ENCODE measurements at places on chromosomes 7 and 10.

DNA sequence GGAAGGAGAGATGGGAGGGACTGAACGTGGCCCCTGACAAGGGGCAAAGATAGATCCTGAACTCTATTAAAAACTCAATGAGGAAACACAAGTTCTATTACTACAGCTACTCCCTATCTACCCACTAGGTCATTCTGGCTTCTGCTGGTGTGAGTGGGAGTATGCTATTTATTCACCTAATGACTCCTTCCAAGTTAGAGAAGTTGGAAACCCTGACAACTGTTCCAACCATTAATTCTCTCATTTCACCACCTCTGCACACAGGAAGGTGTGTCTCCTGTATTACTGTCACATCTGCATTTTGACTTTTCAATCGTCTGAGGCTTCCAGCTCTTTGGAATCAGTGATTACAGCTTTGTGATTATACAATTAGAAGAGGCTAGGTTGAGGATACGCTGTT lies 169.4 kb upstream of the ADO start:
- no peak for DNase-seq

- no peak for DNase-seq
Observed at GRCh38 chr10:3955493-3955892, 170.5 kb upstream of the KLF6 start.

- DNase-seq, result no peak
Observed at GRCh38 chr10:54094321-54094720, 706.7 kb downstream of the PCDH15 start.

DNA sequence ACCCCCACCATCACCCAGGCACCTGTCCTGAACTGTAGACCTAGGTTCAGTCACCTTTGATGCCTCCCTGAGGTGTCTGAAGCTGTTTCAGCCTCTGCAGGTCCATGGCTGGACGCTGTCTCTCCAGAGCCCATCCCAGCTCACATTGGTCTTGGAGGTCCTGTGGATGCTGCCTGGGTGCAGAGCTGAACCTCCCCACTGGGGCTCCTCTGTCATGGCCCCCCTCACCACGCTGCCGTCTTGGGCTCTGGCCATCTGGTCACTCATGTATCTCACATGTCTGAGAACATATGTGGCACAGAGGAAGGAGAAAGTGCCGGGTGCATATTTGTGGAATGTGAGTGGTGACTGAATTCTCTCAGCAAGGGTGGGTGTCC lies 108.9 kb downstream of the NKX6-2 start:
- DNase-seq, result no peak

- DNase-seq, result no peak
Observed at GRCh38 chr7:13894377-13894776, 95.1 kb downstream of the ETV1 start.

GRCh38 chr10:12766223-12766622 lies 235.3 kb downstream of the CCDC3 start:
- DNase-seq, result peak; percentile 48

DNA sequence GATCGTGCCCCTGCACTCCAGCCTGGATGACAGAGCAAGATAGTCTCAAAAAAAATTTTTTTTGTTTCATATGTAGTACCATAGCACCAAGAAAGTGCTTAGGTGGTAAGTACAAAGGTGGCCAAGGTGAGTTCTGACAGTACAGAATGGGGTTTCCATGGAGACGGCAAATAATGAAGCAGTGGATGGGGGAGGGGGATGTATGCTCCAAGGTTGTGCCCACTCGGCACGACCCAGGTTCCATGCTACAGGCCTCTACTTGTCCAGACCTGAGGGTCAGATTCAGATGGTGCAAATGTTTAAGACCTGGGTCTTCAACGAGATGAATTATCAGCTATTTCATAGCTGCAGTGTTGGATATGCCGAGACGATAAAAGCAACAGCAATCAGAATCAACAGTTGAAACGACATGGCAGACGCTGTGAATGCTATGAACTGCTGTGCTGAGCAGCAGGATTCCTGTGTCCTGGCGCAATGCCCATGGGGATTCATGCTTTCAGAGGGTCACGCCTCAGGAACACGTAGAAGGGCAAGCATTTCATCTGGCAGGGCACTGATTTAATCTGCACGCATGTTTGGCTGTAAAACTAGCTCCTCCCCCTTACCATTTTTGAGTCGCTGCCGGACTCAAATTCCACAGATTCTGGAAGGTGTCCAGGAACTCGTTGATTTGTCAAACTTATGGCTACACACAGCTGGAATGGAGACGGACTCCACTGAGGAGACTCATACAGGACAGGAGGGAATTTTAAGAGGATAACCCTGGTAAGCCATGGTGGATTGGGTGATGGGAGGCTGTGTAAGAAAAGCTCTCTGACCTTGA lies 256.5 kb downstream of the FRMD4A start:
- DNase-seq, result peak; percentile 68

DNA sequence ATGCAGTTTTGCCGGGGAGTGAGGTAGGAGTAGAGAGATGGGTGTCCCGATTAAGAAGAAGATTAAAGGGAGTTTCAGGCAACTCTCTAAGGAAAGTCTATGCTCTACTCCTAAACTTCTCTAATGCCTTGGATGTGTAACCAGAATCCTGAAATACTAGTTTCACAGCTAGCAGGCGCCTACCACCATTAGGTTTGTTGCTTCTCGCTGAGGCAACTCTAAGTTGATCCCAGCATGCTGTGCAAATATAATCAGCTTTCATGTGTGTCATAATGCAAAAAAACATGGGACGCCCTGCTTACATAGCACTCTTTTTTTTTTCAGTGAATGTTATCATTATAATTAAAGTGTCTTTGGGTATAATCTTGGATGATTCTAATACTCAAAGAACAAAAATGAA lies 50.4 kb upstream of the FAM3C start:
- no peak for DNase-seq

DNA sequence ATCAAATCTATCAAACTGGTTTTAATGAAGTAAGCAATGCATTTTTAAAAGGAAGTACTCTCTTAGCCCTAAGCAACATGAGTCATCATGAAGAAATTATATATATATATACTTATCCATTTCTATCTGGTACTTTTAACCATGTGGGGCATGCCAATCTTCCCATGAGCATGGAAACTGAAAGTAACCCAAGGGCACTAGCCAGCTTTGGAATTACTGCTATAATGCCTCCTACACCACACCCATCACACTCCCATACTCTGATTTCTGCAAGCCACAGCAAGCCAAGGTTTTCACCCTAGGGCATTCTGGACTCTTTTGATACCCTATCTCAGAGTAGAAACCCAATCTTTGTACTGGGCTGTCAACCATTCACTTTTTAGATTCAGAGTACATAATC lies 204.6 kb downstream of the IMMP2L start:
- no peak for DNase-seq

GRCh38 chr10:14751921-14752320 lies 22.8 kb downstream of the FAM107B start:
- DNase-seq, result peak; percentile 56

GRCh38 chr7:33356336-33356735 lies 227.0 kb downstream of the BBS9 start:
- no peak for DNase-seq

- DNase-seq, result no peak
Observed at GRCh38 chr10:70324951-70325781, 41.4 kb upstream of the NPFFR1 start.

DNA sequence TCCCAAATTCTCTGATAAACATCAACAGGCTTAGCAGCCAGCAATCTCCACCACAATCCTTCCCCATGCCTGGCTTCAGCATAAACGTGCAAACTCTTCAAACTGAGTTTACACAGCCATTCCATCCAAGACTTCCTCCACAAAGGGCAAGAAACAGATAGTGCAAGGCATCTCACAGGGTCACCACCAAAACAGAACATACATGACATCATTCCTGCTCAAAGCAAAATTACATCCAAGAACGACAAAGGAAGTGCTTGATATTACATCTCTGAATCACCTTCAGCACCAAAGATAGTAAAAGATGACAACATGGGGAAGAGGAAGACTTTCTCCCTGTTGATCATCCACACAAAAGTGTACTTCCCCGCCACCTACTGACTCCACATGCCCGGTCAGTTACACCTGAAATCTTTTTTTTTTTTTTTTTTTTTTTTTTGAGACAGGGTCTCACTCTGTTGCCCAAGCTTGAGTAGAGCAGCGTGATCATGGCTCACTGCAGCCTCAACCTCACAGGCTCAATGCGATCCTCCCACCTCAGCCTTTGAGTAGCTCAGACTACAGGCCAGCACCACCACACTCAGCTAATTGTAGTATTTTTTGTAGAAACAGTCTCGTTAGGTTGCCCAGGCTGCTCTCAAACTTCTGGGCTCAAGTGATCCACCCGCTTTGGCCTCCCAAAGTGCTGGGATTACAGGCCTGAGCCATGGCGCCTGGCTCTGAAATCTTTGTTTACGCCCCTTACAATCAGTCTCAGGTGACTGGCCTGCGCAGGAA lies 127.5 kb downstream of the PARD3 start:
- no peak for DNase-seq

- peak; percentile 4 for DNase-seq
Observed at GRCh38 chr10:31596765-31597164, 277.7 kb downstream of the ZEB1 start.

- peak; percentile 76 for DNase-seq
Observed at GRCh38 chr10:119199231-119199992, 8.0 kb upstream of the GRK5 start.

DNA sequence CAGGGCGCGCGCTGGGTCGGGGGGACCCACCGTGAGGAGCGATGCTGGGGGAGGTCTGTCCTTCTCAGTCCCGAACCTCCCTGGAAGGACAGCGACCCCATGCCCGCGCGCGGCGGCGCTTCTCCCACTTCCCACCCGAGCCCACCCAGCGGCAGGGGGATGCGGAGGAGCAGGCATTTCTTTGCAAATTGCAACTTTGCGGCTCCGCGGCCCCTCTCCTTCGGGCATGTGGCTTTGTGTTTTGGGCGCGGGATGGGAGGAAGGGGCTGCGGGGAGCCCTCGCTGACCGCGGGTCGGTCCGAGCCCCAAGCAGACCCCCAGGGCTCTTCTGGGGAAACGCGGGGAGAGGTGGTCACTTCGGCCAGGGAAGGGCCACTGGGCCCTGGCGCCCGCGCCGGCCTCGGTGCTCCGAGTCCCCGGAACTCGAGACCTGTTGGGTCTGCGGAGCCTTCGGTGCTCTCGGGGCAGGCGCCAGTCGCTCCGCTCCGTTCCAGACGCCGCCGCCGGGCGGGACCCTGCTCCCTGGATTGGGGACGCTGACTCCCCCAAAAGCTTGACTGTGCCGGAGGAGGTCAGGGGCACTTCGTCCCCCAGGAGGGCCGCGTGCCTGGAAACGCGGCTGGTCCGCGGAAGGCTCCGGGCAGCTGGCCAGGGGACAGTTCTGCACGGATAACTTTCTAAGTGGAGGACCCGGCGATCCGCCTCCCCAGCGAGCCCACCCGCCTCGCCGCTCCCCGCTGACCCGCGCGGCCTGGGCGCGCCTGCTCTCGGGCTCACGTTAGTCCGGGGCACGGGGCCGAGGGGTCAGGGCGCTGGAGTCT lies 164.2 kb upstream of the DPP6 start:
- DNase-seq, result no peak

- no peak for DNase-seq
Observed at GRCh38 chr7:116772926-116773749, 89.2 kb upstream of the CAPZA2 start.

DNA sequence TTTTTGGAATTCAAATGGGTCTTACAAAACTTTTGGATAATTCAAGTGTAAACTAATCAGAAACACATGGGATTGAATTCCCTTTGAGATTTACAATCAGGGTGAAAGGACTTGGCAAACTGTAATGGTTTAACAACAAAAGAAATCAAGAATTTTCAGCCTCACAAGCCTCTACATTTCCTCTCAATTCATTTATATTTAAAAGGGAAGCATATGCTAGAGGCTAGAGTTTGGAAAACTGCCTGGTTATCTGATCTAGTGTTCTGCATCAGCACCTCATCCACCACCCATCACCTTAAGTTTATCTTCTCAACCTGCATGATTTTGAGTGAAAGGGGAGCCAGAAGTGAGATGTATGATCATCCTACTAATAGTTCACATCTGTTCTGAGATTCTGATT lies 120.7 kb downstream of the TES start:
- DNase-seq, result no peak

GRCh38 chr10:84065804-84066601 lies 73.3 kb upstream of the GHITM start:
- no peak for DNase-seq

GRCh38 chr10:927131-927530 lies 4.4 kb downstream of the LARP4B start:
- no peak for DNase-seq

DNA sequence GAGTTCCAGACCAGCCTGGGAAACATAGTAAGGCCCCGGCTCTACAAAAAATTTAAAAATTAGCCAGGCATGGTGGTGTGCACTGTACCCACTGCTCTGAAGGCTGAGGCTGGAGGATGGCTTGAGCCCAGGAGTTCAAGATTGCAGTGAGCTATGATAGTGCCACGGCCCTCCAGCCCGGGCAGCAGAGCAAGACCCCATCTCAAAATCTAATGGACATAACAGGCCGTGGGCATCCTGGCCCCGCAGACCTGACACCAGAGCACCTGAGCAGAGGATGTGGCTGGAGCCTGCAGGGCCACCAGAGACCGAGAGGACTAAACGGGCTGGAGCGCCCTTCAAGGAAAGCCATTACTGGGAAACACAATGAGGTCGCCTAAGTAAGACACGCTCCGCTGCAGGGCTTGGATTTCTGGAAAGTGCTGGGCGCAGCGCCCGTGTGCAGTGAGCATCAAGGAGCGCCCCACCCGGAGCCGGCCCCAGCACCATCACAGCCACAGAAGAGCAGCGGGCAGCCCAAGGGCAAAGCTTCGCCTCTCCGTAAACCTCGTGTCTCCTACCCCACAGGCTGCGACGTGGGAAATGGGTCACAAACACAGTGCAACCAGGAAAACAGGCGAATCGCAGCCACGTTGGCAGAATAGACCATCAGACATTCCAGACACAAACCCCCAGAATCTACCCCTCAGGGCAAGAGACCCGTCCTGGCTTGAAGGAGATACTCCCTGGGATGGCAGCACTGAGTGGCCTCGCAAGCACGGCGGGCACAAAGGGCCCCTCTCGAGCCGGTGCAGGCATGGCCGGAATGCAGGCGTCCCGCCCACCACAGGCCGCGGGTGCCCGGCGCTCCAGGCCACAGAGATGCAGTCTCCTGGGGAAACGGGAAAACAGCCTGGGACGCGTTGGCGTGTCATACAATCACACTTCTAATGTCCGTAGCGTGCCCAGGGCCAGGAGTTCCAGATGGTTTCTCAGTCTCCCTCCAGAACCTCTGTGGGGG lies 4.9 kb downstream of the RADIL start:
- DNase-seq, result no peak

GRCh38 chr7:21754963-21755362 lies 190.7 kb downstream of the CDCA7L start:
- no peak for DNase-seq

GRCh38 chr10:7449063-7449695 lies 38.3 kb upstream of the SFMBT2 start:
- DNase-seq, result no peak

DNA sequence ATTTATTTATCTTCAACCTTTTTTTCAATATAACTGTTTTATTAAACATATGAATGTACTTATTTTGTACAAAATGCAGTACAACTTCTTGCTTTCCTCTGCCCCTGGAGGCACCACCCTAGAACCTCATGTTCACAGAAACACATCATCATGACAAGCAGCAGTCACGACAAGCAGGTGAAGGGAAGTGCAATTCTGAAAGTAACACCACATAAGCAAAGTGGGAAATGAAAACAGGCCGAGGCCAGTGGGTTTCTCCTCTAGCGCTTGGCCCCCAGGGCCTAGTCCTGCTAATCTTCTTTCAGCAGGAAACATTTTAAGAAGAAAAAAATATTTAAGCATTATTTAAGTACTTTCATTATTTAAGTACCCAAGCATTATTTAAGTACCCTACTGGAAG lies 598.1 kb downstream of the SH2D4B start:
- no peak for DNase-seq
